ENCODE measurements at places on chromosomes 6 and 20. TPM values are rescaled to one million over a fixed set of nuclear protein-coding genes. Genes with fewer than 3 reads are reported as not detected.

DDAH2 gene
- 223 TPM for total RNA-seq

FAM217A gene
- total RNA-seq, result not detected

PDYN gene
- total RNA-seq, result not detected

TAAR6 gene
- not detected for total RNA-seq

FLRT3 gene
- total RNA-seq, result under 0.01 TPM

TGM2 gene
- total RNA-seq, result 1.9 TPM

HEY2 gene
- not detected for total RNA-seq

ZNF292 gene
- total RNA-seq, result 28.0 TPM

OVOL2 gene
- total RNA-seq, result not detected

TULP1 gene
- total RNA-seq, result not detected

RHAG gene
- total RNA-seq, result 3.5 TPM

ZBTB24 gene
- 6.7 TPM for total RNA-seq

OR2H2 gene
- total RNA-seq, result under 0.01 TPM

RBM38 gene
- 63.3 TPM for total RNA-seq

UBE2V1 gene
- 33.4 TPM for total RNA-seq

ESR1 gene
- total RNA-seq, result 1.9 TPM

MEP1A gene
- not detected for total RNA-seq

PRL gene
- total RNA-seq, result under 0.01 TPM

CDSN gene
- total RNA-seq, result under 0.01 TPM

WFDC10B gene
- not detected for total RNA-seq

LAMA5 gene
- total RNA-seq, result 1.6 TPM

TCF15 gene
- total RNA-seq, result 0.81 TPM

RUNX2 gene
- total RNA-seq, result 26.1 TPM

JPH2 gene
- total RNA-seq, result under 0.01 TPM

GPR63 gene
- total RNA-seq, result 0.54 TPM

OOEP gene
- 0.27 TPM for total RNA-seq

SLC4A11 gene
- 0.27 TPM for total RNA-seq

All from hematopoietic multipotent progenitor cell (in vitro differentiated cells).